ENCODE measurements at places on chromosomes 16 and 17.

DNA sequence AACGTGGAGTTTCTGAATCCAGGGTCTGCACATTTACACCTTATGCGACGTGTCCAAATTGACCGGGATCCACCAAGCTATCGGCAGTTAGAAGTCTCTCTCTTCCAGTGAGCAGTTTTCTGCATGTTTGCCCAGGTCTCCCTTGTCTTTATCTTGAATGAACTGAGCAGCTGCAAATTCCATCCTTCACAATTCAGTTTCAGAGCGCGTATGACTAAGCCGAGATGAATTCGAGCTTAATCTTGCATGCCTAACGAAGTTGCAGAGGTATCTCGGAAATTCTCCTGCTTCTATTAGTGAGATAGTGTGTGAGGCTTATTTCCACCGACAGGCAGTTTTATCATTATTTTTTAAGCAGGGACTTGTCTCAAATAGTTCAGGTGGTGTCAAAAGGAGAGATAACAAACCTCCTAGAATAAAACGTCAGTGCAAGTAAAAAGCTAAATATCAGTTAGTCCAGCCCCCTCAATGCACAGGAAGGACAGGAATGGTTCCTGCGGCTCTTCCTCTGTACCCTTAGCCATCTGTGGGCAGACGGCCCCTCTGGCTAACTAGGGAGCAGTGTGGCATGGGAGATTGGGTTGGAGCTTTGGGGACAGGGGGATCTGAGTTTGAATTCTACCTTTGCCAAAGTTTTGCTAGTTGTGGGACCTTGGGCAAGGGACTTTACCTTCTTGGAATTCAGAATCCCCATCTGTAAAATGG lies 93.0 kb upstream of the GPR139 start:
- no peak for DNase-seq

- no peak for DNase-seq
Measured at GRCh38 chr17:82826956-82827355, 12.9 kb downstream of the ZNF750 start.

GRCh38 chr17:81380666-81381518 lies 14.4 kb upstream of the BAHCC1 start:
- no peak for DNase-seq

DNA sequence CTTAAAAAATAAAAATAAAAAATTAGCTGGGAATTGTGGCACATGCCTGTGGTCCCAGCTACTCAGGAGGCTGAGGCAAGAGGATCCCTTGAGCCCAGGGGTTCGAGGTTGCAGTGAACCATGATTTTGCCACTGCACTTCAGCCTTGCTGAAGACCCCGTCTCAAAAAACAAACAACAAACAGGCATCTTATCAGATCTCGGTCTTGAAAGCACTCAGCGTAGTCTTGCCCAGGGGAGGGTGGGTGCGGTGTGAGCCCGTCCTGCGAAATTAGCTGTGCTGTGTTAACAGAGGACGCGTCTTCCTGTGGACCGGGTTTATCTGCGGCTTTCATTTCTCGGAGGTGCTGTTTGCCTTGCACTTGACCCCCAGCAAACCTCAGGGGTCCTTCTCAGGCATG lies 5.4 kb downstream of the GAA start:
- no peak for DNase-seq

GRCh38 chr17:14688134-14688533 lies 387.3 kb downstream of the HS3ST3B1 start:
- no peak for DNase-seq

- DNase-seq: no peak
Measured at GRCh38 chr16:50227120-50227519, 39.2 kb upstream of the ADCY7 start.

GRCh38 chr16:2159175-2159838 lies 3.7 kb downstream of the TRAF7 start:
- DNase-seq: peak; percentile 54

GRCh38 chr17:6496640-6497441 lies 52.6 kb downstream of the PIMREG start:
- no peak for DNase-seq
